ENCODE measurements at places on chromosomes 12 and 14.
A peak's percentile ranks its signal among the peaks of the same experiment; 100 is the strongest.

DNA sequence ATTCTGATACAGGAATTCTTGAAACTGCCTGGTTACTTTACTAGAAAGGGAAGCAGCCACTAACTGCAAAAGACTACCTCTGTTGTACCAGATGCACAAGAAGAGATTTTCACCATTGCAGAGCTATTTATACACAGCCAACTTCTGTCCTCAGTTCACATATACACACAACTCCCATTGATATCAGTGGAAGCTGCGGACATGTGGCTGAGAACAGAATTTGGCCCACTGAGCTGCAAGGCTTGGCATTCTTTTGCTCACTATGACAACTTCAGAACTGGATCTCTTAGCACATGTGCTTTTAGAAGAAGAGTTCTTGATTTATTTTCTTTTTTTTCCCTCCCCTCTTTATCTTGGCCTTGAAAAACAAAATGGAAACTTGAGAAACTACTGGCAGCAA lies 28.3 kb downstream of the PTPRO start:
- H3K36me3 ChIP-seq, result no peaks in the 10 kb centered on the region
- DNase-seq, result no peak
- peak overlapping the region; percentile 43 for H3K4me3 ChIP-seq
- H3K4me1 ChIP-seq, result peaks cover 15% of the 10 kb centered on the region

DNA sequence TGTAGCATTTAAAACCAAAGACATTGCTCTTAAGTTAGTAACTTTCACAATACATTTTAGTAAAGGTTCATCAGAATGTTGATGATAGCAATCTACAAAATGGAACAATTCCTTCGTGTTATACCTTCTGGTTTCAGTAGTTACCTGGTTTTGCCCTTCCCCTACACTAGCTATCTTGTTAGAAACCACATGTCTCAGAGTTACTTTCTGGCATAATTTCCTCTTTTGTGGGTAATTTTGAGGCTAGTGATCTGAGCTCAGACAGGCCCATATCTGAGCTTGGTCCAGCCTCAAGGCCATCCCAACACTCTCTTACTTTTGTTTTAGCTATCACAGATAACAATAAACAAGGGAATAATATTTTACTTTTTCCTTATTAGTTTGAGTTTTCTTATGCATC lies 196.9 kb downstream of the KITLG start:
- no peaks in the 10 kb centered on the region for H3K4me1 ChIP-seq
- DNase-seq, result no peak
- no peaks in the 10 kb centered on the region for H3K27me3 ChIP-seq
- no peaks in the 10 kb centered on the region for H3K36me3 ChIP-seq

DNA sequence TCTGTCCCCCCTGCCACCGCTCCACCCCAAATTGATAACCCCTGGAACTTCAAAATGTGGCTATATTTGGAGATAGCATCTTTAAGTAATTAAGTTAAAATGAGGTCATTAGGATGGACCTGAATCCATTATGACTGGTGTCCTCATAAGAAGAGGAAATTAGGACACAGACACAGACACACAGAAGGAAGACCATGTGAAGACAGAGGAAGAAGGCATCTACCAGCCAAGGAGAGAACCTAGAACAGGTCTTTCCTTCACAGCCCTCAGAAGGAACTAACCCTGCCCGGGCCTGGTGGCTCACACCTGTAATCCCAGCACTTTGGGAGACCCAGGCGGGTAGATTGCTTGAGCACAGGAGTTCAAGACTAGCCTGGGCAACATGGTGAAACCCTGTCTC lies 3.6 kb upstream of the HRK start:
- no peak overlapping the region for H3K27ac ChIP-seq
- H3K4me3 ChIP-seq, result no peak overlapping the region
- no peak for DNase-seq
- H3K36me3 ChIP-seq, result no peaks in the 10 kb centered on the region

GRCh38 chr12:9753498-9753897 lies 7.2 kb downstream of the CD69 start:
- H3K4me1 ChIP-seq, result no peaks in the 10 kb centered on the region
- no peak overlapping the region for H3K4me3 ChIP-seq
- DNase-seq, result no peak
- H3K27ac ChIP-seq, result no peak overlapping the region
- no peaks in the 10 kb centered on the region for H3K36me3 ChIP-seq

- no peak overlapping the region for H3K27ac ChIP-seq
- H3K27me3 ChIP-seq, result no peaks in the 10 kb centered on the region
- no peak overlapping the region for H3K4me3 ChIP-seq
- H3K4me1 ChIP-seq, result no peaks in the 10 kb centered on the region
- no peak for DNase-seq
Measured at GRCh38 chr14:53472306-53472705, 319.2 kb upstream of the DDHD1 start.

DNA sequence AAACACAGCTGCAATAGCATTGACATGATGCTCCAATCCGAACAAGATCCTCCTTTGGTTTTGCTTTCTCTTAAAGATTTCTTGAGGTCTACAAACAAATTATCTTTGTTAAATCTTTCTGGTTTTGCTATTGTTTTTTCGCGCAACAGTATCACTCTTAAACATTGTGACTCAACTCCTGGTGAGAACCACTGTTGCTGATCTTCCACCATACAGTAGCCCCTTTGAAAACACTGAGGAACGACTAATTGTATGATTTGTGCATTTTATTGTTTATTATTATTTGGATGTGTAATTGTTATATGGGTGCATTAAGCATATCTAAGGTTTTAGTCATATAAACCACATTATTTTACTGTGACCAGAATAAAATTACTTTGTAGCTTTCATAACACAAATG lies 282.8 kb downstream of the EGLN3 start:
- H3K4me3 ChIP-seq, result no peak overlapping the region
- no peaks in the 10 kb centered on the region for H3K36me3 ChIP-seq
- H3K27ac ChIP-seq, result no peak overlapping the region
- no peaks in the 10 kb centered on the region for H3K4me1 ChIP-seq

GRCh38 chr12:57454566-57455373 lies at the start of gene INHBE:
Gene INHBE, plus strand, starts transcription at chr12:57455307. Its CDS starts 230 bp downstream, at chr12:57455537.
- peaks cover 32% of the 10 kb centered on the region for H3K4me1 ChIP-seq
- H3K36me3 ChIP-seq, result no peaks in the 10 kb centered on the region
- H3K27ac ChIP-seq, result no peak within 1 kb of the TSS
- peak within 1 kb of the TSS; percentile 22 for H3K4me3 ChIP-seq
- no peak for DNase-seq

DNA sequence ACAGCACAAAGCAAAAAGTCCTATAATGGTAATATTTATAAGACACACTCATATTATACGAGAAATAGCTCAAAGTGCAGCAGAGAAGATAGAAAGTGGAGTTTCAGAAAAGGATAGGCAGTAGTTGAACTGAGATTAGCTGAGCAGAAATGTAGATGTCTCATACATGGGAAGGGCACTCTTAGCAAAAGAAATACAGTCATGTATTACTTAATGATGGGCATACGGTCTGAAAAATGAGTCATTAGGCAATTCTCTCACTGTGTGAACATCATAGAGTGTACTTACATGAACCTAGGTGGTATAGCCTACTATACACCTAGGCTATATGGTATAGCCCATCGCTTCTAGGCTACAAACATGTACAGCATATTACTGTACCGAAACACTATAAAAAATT lies 671.3 kb downstream of the RPS29 start:
- no peak overlapping the region for H3K27ac ChIP-seq
- no peaks in the 10 kb centered on the region for H3K27me3 ChIP-seq
- DNase-seq, result no peak

DNA sequence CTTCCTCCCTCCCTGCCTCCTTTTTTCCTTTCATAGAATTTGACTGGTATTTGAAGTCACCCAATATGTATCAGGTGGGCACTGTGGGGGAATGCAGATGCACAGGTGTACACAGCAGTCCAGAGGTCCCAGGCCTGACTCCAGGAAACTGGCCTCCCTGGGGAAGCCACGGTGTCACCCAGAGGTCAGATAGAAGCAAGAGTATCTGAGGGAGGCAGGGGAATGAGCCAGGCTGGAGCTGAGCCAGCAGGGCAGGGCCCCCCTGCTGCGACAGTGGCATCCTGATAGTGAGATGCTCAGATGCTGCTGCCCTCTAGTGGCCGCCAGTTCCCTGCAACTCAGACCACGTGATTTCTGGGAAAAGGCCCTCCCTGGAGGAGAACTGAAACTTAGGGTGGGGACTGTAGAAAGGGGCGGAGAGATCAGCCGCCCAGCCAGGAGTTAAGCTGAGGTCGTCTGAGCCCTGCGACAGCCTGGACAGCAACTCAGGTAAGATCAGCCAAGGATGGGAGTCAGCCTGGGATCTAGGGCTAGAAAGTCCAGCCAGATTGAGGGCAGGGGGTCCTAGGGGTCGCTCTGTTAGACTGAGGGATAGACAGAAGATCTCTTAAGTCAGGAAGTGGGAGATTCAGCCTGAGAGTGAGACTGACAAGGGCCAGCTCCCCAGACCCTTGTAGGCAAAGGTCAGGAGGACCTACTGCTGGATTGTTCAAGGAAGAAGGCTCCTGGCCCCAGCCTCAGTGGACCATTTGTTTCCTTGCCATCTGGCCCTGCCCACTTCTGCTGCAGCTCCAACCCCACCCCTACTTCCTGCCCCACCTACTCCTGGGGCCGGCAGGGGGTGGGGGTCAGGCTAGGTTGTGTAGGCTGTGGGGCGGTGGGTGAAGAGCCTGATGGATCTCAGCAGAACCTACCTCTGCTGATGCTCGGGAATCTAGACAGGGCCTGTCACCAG lies at the start of gene IRF9:
IRF9 (plus strand) TSS at position 416 of the 955 bp plus-strand sequence. CDS start 880 bp downstream, outside the sequence.
- peak within 1 kb of the TSS; percentile 90 for H3K4me3 ChIP-seq
- peak; percentile 93 for DNase-seq
- peaks cover 63% of the 10 kb centered on the region for H3K36me3 ChIP-seq
- peaks cover 38% of the 10 kb centered on the region for H3K4me1 ChIP-seq
- peak within 1 kb of the TSS; percentile 88 for H3K27ac ChIP-seq

- peaks cover 80% of the 10 kb centered on the region for H3K4me1 ChIP-seq
- DNase-seq, result no peak
- peak overlapping the region; percentile 75 for H3K27ac ChIP-seq
- H3K36me3 ChIP-seq, result no peaks in the 10 kb centered on the region
- H3K27me3 ChIP-seq, result no peaks in the 10 kb centered on the region
Measured at GRCh38 chr14:64760916-64761315, 56.7 kb downstream of the PLEKHG3 start.

GRCh38 chr12:88781909-88782308 lies 201.6 kb upstream of the KITLG start:
- H3K4me1 ChIP-seq, result no peaks in the 10 kb centered on the region
- H3K4me3 ChIP-seq, result no peak overlapping the region
- no peak for DNase-seq

- H3K36me3 ChIP-seq, result no peaks in the 10 kb centered on the region
- DNase-seq, result no peak
- no peaks in the 10 kb centered on the region for H3K27me3 ChIP-seq
- H3K4me3 ChIP-seq, result no peak overlapping the region
- H3K4me1 ChIP-seq, result peaks cover 30% of the 10 kb centered on the region
Measured at GRCh38 chr12:3197131-3197818, 120.1 kb downstream of the TSPAN9 start.

DNA sequence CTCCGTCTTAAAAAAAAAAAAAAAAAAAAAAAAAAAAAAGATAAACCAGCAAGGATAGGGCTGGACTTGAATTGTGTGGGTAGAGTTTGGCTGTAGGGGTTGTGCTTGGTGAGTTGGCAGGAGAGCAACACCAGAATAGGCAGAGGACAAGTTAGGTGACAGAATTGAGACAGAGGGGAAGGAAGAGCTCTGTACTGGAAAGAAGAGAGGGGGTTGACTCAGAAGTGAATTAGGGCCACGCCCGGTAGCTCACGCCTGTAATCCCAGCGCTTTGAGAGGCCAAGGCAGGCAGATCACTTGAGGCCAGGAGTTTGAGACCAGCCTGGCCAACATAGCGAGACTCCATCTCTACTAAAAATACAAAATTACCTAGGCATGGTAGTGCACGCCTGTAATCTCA lies 6.1 kb upstream of the TMEM30B start:
- H3K4me3 ChIP-seq, result no peak overlapping the region
- no peaks in the 10 kb centered on the region for H3K27me3 ChIP-seq
- H3K36me3 ChIP-seq, result no peaks in the 10 kb centered on the region
- no peak for DNase-seq

GRCh38 chr12:103392722-103393121 lies 103.0 kb downstream of the C12orf42 start:
- DNase-seq, result no peak
- no peaks in the 10 kb centered on the region for H3K36me3 ChIP-seq
- H3K27ac ChIP-seq, result no peak overlapping the region
- H3K4me1 ChIP-seq, result no peaks in the 10 kb centered on the region
- no peaks in the 10 kb centered on the region for H3K27me3 ChIP-seq

- H3K27me3 ChIP-seq, result no peaks in the 10 kb centered on the region
- H3K27ac ChIP-seq, result no peak overlapping the region
- H3K4me1 ChIP-seq, result peaks cover 24% of the 10 kb centered on the region
- no peak for DNase-seq
Measured at GRCh38 chr12:19434538-19434937, 4.8 kb upstream of the AEBP2 start.

GRCh38 chr12:68416826-68417225 lies 84.7 kb upstream of the MDM1 start:
- peaks cover 25% of the 10 kb centered on the region for H3K4me1 ChIP-seq
- H3K27ac ChIP-seq, result no peak overlapping the region
- H3K4me3 ChIP-seq, result no peak overlapping the region
- no peak for DNase-seq
- H3K27me3 ChIP-seq, result no peaks in the 10 kb centered on the region

DNA sequence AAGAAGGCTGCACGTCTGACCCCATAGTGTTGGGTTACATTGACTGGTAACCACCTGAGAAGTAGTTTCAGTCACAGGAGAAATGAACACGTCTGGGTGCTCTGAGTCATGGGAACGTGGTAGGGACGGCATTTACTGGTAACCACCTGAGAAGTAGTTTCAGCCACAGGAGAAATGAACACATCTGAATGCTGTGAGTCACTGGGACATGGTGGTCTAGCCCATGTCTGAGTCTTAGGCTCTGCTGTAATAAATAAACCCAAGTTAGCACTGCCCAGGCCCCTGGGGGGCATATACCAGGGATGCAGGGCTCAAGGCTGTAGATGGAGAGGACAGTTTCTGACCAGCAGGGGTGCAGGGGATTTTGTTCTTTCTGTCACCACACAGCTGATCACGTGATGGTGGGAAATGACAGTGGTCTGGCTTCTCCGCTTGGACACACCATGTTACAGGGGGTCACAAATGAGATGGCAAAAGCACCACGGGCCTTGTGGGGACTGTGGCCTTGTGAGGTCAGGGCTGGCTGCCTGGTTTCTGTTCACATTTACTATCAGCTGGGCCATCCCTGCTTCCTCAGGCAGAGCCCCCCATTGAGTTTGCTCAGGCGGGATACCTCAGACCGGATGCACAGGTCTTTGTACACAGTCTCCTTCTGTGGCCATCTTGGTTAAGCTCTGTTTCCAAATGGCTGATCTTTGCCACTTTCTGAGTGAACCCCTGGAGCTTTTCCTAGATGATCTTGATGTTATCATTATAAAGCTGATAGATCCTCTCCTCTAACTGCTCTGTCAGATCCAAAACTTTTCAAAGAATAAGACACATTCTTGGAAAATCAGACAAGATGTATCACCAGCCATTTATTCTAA lies 9.8 kb upstream of the C12orf42 start:
- DNase-seq, result no peak
- no peaks in the 10 kb centered on the region for H3K36me3 ChIP-seq
- no peak overlapping the region for H3K4me3 ChIP-seq
- H3K27ac ChIP-seq, result no peak overlapping the region
- no peaks in the 10 kb centered on the region for H3K4me1 ChIP-seq

Data from thoracic aorta (tissue), 2 donors.